Amniotic epithelial cell (primary cell): ENCODE measurements at places on chromosomes 4 and X.
A peak's percentile ranks its signal among the peaks of the same experiment; 100 is the strongest.

- DNase-seq, result no peak
Observed at GRCh38 chrX:112865464-112866025, 24.9 kb upstream of the AMOT start.

DNA sequence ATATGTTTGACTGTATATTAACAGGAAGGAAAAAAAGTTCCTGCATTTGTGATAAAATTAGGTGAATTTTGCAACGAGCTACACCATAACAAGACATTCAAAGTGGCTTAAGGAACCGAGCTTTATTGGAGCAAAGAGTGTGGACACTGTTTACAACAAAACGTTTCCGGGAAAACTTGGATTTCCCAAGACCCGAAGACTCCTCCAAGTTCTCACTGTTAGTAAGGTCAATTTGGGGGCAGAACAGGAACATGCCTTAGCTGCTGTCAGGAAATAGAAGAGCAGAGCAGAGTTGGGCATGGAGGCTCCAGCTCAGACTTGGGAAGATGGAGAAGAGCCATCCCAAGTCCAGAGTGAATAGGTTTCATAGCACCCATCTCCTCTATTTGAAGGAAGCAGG lies 16.5 kb downstream of the ADH6 start:
- DNase-seq, result peak; percentile 48

DNA sequence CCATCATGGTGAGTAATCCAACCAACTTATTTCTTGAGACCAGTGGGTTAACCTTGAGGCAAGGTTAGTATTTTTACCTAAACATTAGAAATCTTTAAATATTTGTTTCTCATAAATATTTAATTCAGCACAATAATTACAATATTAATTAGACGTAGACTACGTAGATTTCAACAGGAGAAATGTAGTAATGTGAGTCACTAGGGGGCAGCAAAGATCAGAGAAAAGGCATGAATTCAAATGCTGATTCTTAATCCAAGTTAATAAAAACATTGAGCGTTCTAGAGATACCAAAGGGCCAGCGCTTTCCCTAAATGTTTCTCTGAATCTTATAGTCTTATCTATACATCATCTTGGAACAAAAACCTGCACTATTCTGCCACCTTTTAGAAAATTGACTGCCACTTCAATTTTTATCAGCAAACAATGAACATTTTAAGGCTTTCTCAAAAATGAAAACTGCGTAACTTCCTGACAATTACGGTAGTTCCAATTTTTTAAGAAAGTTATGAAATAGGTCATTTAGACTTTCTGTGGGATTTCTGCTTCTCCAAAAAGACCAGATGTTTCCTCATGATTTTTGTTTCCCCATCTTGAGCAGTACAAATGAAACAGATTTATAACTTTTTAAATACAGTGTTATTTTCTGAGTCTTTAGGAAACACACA lies 180.7 kb downstream of the GASK1B start:
- DNase-seq, result peak; percentile 82

GRCh38 chrX:118498351-118498750 lies 2.7 kb downstream of the DOCK11 start:
- no peak for DNase-seq

- DNase-seq, result peak; percentile 9
Observed at GRCh38 chr4:67106861-67107460, 438.3 kb downstream of the CENPC start.

DNA sequence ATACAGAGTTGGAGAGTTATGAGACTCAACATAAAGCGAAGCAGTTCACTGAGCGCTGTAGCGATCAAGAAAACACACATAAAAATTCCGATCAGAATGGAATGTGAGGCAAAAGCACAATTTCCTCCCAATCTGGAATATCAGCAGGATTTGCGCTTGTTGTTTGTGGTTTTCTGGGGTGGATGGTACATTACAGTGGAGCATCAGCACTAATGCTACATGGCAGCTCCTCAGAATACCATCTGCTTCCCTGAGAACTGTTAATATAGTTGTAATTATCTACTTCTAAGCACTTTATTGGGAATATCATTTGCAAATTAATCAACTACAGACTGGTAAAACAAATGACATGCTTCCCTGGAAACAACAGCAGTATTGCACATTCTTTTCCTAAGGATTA lies 324.1 kb upstream of the PPARGC1A start:
- no peak for DNase-seq

GRCh38 chrX:40471965-40472648 lies 108.7 kb upstream of the ATP6AP2 start:
- DNase-seq, result peak; percentile 62
